ENCODE measurements at places on chromosomes 2 and 18. TPM values are rescaled to one million over a fixed set of nuclear protein-coding genes. Genes with fewer than 3 reads are reported as not detected.

The GNLY gene
- 2.6 TPM for total RNA-seq

The SCN3A gene
- total RNA-seq: 0.64 TPM

The LBX2 gene
- total RNA-seq: 0.29 TPM

The STON1 gene
- total RNA-seq: 21.7 TPM

The HSBP1L1 gene
- 38.3 TPM for total RNA-seq

The AUP1 gene
- 128 TPM for total RNA-seq

The HJURP gene
- 0.33 TPM for total RNA-seq

The DSG1 gene
- total RNA-seq: 2.6 TPM

The TGFA gene
- 4.9 TPM for total RNA-seq

The CXCR2 gene
- not detected for total RNA-seq

The ZNF521 gene
- total RNA-seq: 67.5 TPM

The LRRC30 gene
- total RNA-seq: not detected

The MTA3 gene
- total RNA-seq: 49.2 TPM

The GRB14 gene
- 2.5 TPM for total RNA-seq

The UGT1A8 gene
- not detected for total RNA-seq

The RBM44 gene
- 1.4 TPM for total RNA-seq

The TMEM182 gene
- total RNA-seq: 5.3 TPM

- DNase-seq: no peak
These were observed 20.3 kb downstream of the TGOLN2 start for GRCh38 chr2:85307527-85307897.

- DNase-seq: peak; percentile 73
These were observed at the start of gene SH3BP4 for GRCh38 chr2:234951664-234952269. TSS of gene SH3BP4 (plus strand) at chr2:234952017. CDS start at chr2:235035003, 82,986 bp downstream.

- DNase-seq: no peak
These were observed 8.5 kb downstream of the IRS1 start for GRCh38 chr2:226791056-226791486.

DNA sequence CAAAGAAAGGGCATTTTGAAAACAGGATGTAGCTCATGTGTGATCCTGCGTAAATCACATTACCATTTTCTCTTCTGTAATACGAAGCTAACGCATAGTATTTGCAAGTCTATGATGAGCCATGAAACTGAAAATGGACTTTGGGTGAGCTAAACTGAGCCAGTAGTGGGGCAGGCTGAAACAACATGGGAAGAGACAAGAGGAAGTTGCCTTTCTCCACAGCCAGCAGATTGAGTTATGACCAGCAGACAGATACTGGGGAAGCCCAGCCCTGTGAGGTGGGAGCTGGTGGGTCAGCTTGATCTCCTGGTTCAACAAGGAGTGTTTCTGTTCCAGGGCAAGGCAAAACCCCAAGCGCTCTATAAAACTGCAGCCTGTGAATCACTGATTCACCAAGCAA lies 11.8 kb downstream of the CYRIA start:
- DNase-seq: no peak

DNA sequence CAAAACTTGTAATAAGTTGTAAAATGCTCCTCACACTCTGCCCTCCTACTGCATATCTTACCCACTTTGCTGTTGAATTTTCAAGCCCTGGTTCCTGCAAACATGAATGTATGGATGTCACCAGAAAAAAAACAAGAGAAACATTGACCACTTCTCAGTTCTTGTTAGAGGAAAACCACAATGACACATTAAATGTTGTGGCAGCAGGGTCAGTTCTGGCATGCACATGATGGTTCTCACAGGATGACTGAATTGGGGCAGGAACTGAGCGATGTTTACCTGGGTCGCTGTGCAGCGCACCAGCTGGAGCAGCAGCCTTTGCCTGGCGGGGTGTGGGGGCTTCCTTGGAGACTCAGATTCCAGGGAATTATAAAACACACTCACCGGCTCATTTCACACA lies 14.0 kb upstream of the PRKCE start:
- no peak for DNase-seq

- no peak for DNase-seq
These were observed 100.4 kb upstream of the SLC1A4 start for GRCh38 chr2:64888591-64889309.

DNA sequence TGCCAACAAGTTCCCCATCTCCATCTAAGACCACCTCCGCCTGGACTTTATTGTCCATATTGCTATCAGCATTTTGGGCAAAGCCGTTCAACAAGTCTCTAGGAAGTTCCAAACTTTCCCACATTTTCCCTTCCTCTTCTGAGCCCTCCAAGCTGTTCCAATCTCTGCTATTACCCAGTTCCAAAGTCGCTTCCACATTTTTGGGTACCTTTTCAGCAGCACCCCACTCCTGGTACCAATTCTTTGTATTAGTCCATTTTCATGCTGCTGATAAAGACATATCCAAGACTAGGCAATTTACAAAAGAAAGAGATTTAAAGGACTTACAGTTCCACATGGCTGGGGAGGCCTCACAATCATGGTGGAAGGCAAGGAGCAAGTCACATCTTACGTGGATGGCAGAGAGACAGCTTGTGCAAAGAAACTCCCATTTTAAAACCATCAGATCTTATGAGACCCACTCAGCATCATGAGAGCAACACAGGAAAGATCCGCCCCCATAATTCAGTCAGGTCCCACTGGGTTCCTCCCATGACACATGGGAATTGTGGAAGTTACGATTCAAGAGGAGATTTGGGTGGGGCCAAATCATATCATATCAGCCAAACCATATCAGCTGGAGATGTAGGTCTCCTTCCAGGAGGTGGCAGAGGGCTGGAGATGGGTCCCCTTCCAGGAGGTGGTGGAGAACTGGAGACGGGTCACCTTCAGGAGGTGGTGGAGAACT lies 19.8 kb upstream of the TXNDC2 start:
- no peak for DNase-seq

- DNase-seq: no peak
These were observed 22.7 kb downstream of the RNF152 start for GRCh38 chr18:61870151-61870550.

- no peak for DNase-seq
These were observed 12.7 kb upstream of the NOSTRIN start for GRCh38 chr2:168789776-168790175.

DNA sequence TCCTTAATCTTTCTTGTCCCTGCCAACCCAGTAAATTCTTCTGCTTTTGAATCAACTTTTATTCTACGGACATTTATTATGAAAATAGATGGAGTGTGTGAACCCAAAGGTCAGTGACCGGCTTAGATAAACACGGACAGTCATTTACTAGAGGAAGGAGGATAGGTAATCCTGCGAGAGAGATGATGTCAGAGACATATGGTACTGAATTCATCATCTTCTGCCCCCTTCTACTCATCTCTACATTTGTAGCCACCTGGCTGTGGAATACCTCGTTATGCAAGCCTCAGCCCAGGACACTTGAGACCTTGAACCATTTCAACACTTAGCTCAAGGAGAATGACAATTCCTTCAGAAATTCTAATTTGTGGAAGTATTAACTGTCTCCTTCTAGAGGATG lies 443.6 kb downstream of the TDRD15 start:
- DNase-seq: no peak

- DNase-seq: peak; percentile 33
These were observed 29.0 kb upstream of the ALPP start for GRCh38 chr2:232349546-232349945.

GRCh38 chr18:12066910-12067511 lies 26.6 kb upstream of the ANKRD62 start:
- no peak for DNase-seq

DNA sequence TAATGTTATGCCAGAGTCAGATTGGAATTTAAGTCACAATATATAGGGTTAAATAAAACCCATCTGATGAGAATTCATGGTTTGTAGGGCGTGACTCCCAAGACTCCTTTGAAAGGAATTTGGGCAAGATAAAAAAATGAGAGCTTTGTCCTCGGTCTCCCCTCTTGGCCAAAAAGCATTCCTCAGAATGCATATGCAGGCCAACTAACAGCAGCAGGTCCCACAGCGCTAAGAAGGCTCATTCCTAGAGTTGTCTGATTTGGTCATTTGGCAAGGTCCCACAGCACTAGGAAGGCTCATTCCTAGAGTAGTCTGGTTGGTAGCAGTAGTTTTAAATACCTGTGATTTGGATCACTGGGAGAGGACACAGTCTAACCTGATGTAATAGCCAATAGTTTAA lies 106.3 kb upstream of the B3GNT2 start:
- no peak for DNase-seq

- no peak for DNase-seq
These were observed 62.2 kb upstream of the SCYGR2 start for GRCh38 chr2:227536445-227536844.

GRCh38 chr2:56268856-56269255 lies 85.1 kb downstream of the CCDC85A start:
- no peak for DNase-seq

- DNase-seq: no peak
These were observed 68.5 kb downstream of the EPB41L3 start for GRCh38 chr18:5475267-5475666.

DNA sequence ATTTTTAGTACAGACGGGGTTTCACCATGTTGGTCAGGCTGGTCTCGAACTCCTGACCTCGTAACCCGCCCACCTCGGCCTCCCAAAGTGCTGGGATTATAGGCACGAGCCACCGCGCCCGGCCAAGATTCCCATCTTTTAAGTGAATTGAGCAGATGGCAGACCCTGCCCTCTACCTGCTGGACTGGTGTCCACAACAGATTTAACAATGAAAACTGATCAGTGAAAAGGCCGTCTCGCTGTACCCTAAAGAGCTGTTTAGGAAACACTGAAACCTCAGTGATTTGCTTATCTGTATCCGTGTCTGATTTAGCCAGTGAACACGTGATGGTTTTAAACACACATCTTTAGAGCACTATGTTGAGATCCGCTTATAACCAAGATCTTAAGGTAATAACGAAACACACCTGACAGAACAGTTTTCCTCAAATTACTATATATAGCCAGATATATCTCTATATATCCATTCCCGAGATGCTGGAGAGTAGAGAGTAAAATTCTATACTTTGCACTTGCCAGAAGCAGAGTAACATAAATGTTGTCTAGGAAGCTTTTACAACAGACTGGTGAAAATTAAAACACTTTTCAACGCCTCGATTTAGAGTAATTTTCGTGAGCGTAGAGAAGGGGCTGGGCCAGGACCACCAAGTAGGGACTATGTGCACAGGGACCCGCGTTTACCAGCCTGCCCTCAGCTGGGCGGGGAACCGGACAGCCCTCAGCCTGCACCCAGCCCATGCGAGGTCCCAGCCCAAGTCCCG lies 594 bp downstream of the FAM161A start:
- DNase-seq: no peak

DNA sequence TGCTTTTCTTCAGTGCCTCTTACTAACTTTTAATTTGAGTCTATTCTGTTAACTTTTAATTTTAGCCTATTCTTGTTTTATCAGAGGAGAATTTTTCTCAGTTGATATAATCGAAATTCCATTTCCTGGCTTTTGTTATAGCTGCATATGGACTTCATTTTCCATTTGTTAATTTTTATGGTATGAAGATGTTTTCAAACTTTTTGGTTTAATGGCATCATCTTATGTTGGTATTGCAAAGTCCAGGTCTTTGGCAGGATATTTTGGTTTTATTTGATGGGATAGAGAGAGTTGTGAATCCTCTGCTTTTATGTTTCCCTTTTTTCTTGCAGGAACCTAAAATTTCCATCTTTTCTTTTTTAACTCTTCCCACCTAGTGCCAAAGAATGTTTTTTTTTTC lies 70.9 kb upstream of the RAPGEF4 start:
- no peak for DNase-seq

- no peak for DNase-seq
These were observed 60.2 kb upstream of the CAVIN2 start for GRCh38 chr2:191907091-191907490.

DNA sequence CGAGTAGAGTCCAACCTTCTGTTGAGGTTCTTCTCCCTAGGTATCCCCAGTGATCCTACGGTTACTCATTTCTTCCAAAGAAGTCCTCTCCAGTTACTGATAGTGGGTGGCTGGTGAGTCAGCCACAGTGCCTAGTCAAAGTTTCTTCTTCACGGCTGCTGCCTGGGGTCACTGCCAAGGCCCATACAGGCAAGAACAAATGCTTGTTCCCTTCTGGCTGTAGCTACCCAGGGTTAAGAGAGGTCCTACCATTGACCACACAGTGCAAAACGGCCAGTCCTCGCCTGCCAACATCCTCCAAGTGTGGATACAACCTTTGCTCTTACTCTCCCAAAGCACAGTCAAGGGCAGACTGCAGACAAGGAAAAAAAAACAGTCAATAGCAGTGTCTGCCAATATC lies 2.9 kb upstream of the PTPN4 start:
- no peak for DNase-seq

DNA sequence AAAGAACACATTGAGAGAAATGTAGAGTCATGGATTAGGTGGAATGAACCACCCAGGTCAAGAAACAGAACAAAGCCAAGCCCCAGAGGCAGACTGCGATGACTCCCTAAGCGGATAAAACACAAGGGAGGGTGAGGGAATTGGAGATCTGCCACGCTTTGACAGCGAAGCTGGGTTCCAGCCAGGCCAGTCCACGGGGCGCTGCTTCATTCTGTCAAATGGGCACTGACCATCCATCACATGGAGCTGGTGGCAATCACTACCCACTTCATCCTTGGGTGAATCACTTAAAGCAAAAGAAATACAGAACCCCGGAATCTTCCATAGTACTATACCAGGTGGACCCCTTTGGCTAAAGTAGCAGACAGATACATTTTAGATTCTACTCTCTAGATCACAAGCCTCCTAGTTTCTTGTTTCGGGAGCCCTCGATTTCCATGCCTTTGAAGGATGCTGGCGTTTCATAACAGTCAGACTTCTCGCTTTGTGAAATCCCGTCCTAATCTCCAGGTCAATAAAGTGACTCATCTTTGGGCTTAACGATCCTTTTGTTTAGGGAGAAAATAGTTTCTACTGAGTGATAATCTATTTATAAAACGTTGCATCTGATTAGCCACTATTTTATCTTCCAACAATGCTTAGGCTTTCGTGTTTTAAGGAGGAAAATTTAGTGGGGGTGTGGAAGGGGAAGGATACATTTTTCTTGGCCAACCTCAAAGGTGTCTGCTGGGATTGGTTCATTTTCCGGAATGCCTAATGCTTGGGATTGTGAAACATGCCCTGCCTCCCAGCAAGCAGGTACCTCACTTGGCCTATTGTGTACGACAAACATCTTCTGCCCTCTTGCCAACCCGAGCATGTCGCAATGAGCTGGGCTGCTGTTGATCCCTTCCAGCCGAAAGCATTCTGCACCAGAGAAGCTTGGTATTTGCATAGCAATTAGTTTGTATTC lies 44.1 kb upstream of the HDAC4 start:
- peak; percentile 88 for DNase-seq
